ENCODE measurements at places on chromosomes 6 and 20.
A peak's percentile ranks its signal among the peaks of the same experiment; 100 is the strongest.

DNA sequence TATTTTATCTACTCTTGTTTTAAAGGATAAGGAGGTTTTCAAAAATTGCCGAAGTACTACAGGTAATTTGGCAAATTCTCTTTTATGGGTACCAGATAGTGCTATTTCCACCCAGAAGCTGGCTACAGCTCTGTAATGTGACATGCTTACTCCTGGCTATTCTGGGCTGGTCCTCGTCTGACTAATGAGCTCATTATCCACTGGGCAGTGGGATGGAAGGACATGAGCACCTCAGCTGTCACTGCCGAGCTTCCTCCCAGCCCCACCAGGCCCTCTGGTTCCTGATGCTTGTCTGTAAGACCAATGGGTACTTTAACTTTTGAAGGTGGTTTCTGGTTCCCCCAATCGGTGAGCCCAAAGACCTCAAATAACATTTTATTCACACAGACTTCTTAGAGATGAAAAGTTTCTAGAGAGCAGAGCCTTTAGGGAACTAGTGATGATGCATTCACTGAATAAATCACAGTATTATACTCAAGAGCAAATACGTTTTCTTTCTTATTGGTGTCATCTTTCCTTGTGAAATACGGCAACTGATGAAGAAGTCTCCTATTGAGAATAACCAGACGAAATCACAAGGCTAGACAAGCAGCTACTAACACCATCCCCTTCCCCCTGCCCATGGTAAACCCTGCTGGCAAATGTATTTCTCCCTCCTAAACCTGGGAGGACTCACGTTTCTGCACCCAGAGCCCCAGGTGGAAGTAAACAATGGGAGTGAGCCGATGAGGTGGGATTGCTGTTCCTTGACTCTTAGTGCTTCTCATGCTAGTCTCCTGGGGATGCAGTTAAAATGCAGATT, 80.8 kb downstream of the SLC22A3 start:
- peaks cover 8% of the 10 kb centered on the region for H3K4me1 ChIP-seq
- DNase-seq = no peak
- no peak overlapping the region for H3K4me3 ChIP-seq
- H3K27ac ChIP-seq = no peak overlapping the region
- peaks cover 29% of the 10 kb centered on the region for H3K27me3 ChIP-seq
- H3K36me3 ChIP-seq = no peaks in the 10 kb centered on the region

- no peak overlapping the region for H3K4me3 ChIP-seq
- no peak overlapping the region for H3K27ac ChIP-seq
- H3K27me3 ChIP-seq = no peaks in the 10 kb centered on the region
- peaks cover 8% of the 10 kb centered on the region for H3K4me1 ChIP-seq
Measured at GRCh38 chr6:116206231-116206903, 47.5 kb downstream of the TSPYL4 start.

- H3K4me3 ChIP-seq = no peak overlapping the region
- peaks cover 2% of the 10 kb centered on the region for H3K36me3 ChIP-seq
- H3K4me1 ChIP-seq = no peaks in the 10 kb centered on the region
- H3K27ac ChIP-seq = no peak overlapping the region
- H3K27me3 ChIP-seq = peaks cover 18% of the 10 kb centered on the region
Measured at GRCh38 chr6:157721426-157721825, 101.6 kb upstream of the SNX9 start.

- peaks cover 76% of the 10 kb centered on the region for H3K27me3 ChIP-seq
- H3K4me1 ChIP-seq = peaks cover 23% of the 10 kb centered on the region
- peak overlapping the region; percentile 47 for H3K27ac ChIP-seq
- H3K4me3 ChIP-seq = peak overlapping the region; percentile 36
- DNase-seq = no peak
Measured at GRCh38 chr20:21395051-21395665, 2.2 kb downstream of the NKX2-4 start.

DNA sequence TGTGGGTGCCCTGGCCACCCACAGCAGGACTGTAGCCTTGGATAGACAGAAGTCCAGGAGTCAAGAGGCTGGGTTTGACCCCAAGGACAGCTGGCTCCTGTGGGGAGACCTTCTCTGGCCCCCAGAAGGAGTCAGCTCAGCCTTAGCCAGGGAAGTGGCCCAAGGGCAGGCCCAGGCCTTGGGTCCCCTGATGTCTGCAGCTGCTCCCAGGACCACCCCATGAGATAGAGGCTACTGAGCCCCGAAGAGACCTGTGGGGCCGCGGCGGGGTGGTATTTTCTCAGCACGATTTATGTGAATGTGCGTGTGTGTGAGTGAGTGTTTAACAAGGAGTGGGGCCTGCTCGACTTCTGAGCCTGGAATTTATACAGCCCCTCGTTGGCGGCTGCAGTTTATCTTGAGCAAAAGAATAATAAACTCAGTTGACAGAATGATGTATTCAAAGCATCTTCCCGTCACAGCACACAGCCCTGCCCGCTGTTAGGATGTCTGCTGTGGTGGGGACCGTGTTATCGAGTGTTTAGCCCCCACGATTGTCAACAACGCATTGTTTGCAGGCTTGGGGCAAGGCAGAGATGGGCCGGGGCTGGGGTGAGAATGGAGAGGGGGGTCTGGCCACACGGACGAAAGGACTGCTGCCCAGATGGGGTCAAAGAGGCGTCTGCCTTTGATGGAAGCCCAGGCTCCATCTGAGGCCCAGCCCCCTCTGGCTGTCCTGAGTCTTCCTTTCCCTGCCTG, 163.3 kb downstream of the VEGFA start:
- no peaks in the 10 kb centered on the region for H3K36me3 ChIP-seq
- H3K27me3 ChIP-seq = peaks cover 2% of the 10 kb centered on the region
- H3K4me1 ChIP-seq = no peaks in the 10 kb centered on the region
- no peak overlapping the region for H3K4me3 ChIP-seq
- no peak overlapping the region for H3K27ac ChIP-seq

- peaks cover 1% of the 10 kb centered on the region for H3K4me1 ChIP-seq
- H3K27ac ChIP-seq = no peak overlapping the region
- no peak for DNase-seq
- H3K4me3 ChIP-seq = no peak overlapping the region
Measured at GRCh38 chr6:38016824-38017223, 197.3 kb downstream of the ZFAND3 start.

GRCh38 chr6:135633573-135633972, 136.0 kb upstream of the AHI1 start:
- peaks cover 20% of the 10 kb centered on the region for H3K27me3 ChIP-seq
- DNase-seq = no peak
- H3K4me3 ChIP-seq = no peak overlapping the region
- H3K27ac ChIP-seq = no peak overlapping the region
- H3K36me3 ChIP-seq = peaks cover 13% of the 10 kb centered on the region
- H3K4me1 ChIP-seq = peaks cover 14% of the 10 kb centered on the region

- peaks cover 7% of the 10 kb centered on the region for H3K36me3 ChIP-seq
- DNase-seq = no peak
- H3K4me3 ChIP-seq = no peak overlapping the region
- H3K4me1 ChIP-seq = no peaks in the 10 kb centered on the region
- peaks cover 11% of the 10 kb centered on the region for H3K27me3 ChIP-seq
Measured at GRCh38 chr6:16244869-16245451, 6.6 kb downstream of the GMPR start.

- DNase-seq = no peak
- no peak overlapping the region for H3K27ac ChIP-seq
- H3K36me3 ChIP-seq = no peaks in the 10 kb centered on the region
- no peak overlapping the region for H3K4me3 ChIP-seq
Measured at GRCh38 chr6:81640891-81641290, 111.6 kb downstream of the TENT5A start.

DNA sequence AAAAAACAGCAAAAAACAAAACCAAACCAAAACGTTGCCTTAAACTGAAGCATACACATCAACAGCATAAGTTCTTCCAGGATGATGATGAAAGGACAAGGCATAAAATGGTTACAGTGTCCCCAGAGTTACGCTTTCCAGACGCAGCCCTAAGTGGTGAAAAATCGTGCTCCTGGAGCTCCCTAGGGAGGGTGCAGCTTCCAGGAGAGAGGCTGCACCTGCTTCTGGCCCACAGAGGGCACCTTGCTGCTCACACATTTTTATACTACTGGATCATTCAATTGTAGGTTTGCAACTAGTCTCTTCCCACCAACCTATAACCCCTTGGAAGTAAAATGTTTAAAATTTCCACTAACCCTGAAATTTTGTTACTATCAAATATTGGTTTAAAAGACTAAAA, 115.0 kb downstream of the PRKN start:
- no peaks in the 10 kb centered on the region for H3K27me3 ChIP-seq
- H3K36me3 ChIP-seq = no peaks in the 10 kb centered on the region
- H3K4me1 ChIP-seq = no peaks in the 10 kb centered on the region
- H3K27ac ChIP-seq = no peak overlapping the region

DNA sequence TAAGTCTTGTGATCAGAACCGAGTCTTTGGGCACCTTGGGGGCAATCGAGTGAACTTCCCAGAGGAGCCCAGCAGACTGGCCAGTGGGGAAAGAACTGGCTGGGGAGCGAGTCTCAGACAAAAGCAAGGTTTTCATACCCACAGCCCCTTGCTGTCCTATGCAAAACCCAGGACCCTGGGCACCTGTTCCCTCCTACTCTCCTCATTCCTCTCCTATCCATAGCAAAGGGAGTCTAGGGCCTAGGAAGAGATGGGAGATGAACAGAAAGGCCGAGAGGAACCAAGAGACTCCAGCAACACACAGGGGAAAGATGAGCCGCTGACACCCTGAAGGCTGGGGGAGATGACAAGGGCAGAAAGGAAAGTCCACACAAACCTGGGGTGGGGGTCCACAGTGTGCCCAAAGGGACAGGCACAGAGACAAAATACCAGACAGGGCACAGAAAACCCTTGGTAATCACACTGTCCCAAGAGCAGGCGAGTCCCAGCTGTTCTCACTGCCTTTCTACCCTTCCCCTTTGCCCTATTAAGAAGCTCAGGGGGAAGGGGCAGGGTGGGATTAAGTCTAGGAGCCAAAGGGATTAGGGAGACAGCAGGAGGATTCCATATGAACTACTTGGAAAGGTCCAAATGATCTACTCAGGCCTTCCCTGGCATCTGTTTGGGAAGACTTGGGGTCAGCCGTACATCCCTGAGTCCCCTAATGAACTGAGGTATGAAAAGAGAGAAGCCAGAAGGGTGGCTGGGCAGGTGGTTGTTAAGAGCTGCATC, 6.5 kb downstream of the PPP1R18 start:
- H3K27ac ChIP-seq = peak overlapping the region; percentile 90
- DNase-seq = peak; percentile 41
- H3K4me3 ChIP-seq = peak overlapping the region; percentile 90
- peaks cover 32% of the 10 kb centered on the region for H3K4me1 ChIP-seq
- H3K27me3 ChIP-seq = no peaks in the 10 kb centered on the region

DNA sequence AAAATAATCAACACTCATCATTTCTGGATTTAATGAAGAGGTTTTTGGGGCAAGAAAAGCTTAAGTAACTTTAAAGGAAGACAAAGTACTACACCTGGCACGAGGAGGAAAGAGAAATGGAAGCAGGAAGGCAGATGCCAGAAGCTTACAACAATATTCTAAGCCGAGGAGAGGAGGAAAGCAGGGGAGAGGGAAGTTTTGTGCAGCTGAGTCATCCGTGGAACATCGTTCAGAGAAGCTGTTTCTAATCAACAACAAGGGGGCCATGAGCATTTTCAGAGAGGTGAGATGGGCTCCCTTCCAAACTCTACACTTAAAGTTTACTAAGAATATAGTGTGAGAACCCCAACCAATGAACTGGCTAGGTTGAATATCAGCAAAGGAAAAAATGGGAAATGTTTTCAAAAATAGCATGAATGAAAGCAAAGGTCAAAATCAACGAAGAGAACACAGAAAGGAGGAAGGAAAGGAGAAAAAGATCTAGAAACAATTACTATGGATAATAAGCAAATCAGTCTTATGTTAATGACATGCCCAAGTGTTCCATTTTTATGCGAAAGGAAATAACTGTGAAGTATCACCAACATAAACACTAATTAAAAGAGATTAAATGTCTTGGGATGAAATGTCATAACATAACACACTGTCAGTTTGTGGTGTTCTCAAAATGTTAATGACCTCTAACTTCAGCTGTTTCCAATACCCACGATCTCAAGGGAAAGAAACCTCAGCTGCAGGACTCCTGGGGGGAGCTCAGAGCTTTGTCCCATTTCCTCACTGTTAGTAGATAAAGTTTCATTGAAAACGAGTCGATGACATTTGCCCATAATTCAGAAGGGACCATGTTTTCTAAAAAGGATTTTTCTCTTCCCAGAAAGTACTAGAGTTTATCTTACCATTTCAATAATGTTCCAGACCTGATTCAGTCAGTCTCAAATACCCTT, 203.4 kb upstream of the STXBP5 start:
- H3K27me3 ChIP-seq = no peaks in the 10 kb centered on the region
- H3K4me1 ChIP-seq = no peaks in the 10 kb centered on the region

DNA sequence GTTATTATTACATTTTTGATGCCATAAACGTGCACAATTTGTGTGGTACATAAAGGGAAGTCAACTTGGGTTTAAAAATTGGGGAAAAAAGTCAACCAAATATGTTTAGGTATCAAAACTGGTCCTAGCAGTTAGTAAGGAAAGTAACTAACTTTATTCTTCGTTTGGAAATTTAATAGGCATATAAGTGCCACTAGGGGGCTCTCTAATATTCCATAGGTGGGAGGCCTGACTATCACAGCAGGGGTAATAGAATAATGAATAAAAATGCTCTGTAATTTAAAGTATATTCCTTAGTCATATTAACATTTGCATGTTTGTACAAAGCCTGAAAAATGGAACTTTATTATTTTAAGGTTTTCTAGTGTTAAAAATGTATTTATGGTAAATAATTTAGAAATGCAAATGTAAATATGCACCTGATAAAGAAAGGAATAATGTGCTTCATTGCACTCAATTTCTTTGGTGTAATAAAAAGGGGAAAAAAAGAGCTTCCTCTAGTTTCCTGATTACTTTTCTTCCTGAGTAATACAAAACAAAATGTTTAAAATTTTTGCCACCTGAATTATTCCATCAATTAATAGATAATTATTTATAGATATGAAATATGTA, 125.7 kb upstream of the HDAC2 start:
- H3K4me1 ChIP-seq = no peaks in the 10 kb centered on the region
- H3K27me3 ChIP-seq = peaks cover 6% of the 10 kb centered on the region
- no peak overlapping the region for H3K27ac ChIP-seq
- H3K4me3 ChIP-seq = no peak overlapping the region

All from activated CD8-positive, alpha-beta memory T cell treated with anti-CD3 and anti-CD28 coated beads, Interleukin-2, amount 10 ng/mL, durations not matched to agents 7 days and 5 days (primary cell).